ENCODE measurements at places on chromosomes 12 and 14.

DNA sequence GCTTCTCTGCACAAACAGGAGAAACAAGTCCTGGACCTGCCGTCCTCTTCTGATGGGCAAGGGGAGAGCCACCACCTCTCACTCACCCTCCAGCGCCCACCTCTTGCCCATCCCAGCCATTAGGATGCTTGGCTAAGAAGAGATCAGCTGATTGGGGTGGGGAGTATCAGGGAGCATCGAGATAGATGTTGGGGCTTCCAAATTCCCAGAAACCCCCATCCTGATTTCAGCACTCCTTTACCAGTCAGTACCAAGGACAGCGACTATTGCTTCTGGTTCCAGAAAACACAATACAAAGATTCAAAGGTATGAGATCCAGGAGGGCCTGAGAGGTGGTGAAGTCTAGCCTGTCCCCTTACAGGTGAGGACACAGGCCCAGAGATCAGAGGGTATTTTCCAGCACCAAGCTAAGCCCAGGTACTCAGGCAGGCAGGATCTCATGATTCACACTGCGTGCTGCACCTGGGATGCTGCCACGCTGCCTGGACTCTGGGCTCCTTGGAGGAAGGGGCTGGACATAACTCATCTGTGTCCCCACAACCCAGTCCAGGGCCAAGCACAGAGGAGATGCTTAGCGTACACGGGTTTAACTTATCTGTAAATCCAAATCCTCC, 76.6 kb downstream of the TUNAR start:
- no peak for DNase-seq

- DNase-seq = no peak
Observed at GRCh38 chr14:54364555-54365415, 32.0 kb upstream of the CDKN3 start.

- peak; percentile 73 for DNase-seq
Observed at GRCh38 chr12:91171476-91171875, 11.1 kb downstream of the DCN start.

- DNase-seq = peak; percentile 40
Observed at GRCh38 chr14:30559638-30560091, 707 bp downstream of the G2E3 start.

DNA sequence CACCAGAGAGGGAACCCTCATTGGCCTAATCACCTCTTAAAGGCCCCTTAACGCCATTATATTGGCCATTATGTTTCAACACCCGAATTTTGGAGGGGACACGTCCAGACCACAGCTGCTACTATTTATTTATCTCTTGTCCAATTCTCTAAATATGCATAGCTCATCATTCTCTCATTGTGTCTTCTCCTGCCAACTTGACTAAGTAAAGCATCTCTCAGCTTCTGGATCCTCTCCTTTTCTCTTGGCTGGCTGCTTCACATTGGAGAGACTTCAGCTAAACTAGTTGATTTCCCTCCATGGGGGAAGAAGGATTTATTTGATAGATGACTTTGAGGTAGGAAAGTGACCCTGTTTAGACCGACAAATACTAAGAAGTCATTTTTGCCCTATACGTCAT, 120.4 kb upstream of the KRR1 start:
- no peak for DNase-seq

DNA sequence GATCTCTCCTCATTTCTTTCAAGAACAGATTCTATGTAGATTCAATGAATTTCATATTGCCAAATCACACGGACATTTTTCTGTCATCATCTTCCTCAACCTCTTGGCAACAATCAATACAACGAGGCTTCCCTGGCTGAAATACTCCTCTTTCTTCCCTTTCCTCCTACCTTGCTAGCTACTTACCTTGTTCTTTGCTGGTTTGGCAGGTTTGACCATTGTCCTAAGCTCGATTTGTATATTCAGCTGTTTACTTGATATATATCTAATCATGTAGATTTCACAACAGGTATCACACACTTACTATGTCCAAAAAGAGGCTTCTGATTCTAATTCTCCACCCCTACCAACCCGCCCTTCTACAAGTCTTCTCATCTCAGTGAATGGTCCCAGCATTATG, 23.6 kb downstream of the NDUFA12 start:
- DNase-seq = no peak

DNA sequence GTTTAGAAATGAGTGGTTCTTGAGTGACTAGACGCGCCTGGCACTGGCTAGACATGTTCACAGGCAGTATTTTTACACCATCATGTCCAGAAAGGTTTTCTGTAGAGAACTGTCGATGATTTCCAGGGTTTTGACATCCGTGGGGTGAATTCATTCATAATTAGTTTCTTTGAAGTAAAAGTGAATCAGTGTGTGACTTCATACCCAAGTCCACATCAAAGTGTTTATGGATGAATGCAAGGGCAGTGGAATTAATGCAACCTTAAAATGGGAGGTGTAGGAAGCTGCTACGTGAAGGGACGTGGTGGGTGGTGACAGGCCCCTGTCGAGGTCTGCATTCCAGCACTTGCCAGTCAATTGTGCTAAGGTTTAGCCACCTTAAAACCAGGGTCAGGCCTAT, 38.4 kb upstream of the ELK3 start:
- no peak for DNase-seq

GRCh38 chr12:125202421-125202820, 137.2 kb downstream of the AACS start:
- DNase-seq = no peak

- DNase-seq = no peak
Observed at GRCh38 chr14:34052658-34053014, 101.8 kb upstream of the EGLN3 start.

GRCh38 chr12:71954083-71954778, 15.6 kb downstream of the TPH2 start:
- DNase-seq = no peak

DNA sequence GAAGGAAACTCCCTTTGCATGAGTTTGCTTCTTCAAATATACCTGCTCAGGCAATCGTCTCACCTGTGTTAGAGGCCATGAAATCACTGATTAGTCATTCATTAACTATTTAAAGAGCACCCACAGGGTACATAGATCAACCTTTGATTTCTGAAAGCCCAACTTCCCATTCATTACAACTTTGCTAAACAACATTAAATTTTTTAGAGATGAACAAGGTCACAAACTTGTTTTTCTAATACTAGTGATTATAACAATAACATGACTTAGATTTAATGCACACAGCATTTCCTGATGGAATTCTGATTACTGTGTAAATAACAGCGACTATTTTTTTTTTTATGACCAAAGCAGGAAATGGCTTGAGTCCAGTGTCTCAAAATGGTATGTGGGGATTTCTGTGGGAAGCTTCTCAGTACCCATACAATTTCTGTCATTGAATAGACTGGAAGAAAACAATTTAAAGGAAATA, 5.4 kb upstream of the ERO1A start:
- DNase-seq = no peak

DNA sequence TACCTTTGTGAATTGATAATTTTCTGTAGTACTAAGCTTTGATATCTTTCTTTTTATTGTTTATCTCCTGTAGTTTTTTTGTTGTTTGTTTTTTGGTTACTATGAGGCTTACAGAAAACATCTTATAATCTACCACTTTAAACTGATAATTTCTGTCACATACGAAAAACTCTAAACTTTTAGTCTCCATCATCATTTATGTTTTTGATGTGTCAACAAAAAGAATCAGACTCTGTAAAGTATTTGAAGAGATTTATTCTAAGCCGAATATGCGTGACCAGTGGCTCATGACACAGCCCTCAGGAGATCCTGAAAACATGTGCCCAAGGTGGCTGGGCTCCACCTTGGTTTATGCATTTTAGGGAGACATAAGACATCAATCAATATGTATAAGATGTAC, 167.1 kb upstream of the ARHGAP5 start:
- no peak for DNase-seq

DNA sequence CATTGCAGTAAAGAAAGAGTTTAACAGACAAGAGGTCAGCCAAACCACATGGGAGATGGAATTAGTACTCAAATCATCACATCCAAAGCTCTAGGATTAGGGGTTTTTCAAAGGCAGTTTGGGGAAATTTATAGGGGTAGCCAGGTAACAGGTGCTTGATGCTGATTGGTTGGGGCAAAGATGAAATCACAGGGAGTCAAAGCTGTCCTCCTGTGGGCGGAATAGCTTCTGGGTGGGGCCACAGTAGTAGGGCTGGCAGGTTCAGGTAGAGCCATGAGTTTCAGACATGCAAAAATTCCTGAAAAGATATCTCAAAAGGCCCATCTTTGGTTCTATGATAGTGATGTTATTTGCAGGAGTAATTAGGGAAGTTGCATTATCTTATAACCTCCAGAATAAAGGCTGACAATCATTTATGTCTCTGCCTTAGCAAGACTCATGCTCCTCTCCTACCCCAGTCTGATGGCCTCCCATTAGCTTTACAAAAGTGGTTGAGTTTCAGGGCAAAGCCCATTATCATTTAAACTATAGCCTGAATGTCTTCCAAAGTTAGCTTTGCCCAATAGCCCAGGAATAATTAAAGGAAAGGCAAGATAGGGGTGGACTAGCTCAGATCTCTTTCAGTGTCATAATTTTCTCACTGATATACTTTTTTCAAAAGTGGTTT, 42.1 kb upstream of the CNTN1 start:
- no peak for DNase-seq

- no peak for DNase-seq
Observed at GRCh38 chr14:104361921-104362681, 217.5 kb upstream of the C14orf180 start.

DNA sequence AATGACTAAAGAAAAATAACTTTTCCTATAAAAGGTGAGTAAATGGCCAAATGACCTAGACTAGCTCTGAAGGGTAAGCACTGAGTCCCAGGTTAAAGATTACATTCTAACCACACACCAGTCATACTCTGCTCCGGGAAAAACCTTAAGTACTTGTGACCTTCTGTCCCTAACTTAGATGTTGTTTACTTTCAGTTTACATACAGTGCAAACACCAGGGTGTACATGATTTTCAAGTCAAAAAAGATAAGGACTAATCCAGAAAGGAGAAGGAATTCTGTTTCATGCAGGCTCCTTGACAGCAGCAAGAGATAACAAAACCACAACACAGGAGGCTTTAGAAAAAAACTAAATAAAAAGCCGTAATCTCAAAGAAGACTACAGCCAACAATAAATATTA, 174.2 kb downstream of the PPM1H start:
- no peak for DNase-seq

GRCh38 chr12:77433799-77434198, 368.4 kb upstream of the E2F7 start:
- no peak for DNase-seq

DNA sequence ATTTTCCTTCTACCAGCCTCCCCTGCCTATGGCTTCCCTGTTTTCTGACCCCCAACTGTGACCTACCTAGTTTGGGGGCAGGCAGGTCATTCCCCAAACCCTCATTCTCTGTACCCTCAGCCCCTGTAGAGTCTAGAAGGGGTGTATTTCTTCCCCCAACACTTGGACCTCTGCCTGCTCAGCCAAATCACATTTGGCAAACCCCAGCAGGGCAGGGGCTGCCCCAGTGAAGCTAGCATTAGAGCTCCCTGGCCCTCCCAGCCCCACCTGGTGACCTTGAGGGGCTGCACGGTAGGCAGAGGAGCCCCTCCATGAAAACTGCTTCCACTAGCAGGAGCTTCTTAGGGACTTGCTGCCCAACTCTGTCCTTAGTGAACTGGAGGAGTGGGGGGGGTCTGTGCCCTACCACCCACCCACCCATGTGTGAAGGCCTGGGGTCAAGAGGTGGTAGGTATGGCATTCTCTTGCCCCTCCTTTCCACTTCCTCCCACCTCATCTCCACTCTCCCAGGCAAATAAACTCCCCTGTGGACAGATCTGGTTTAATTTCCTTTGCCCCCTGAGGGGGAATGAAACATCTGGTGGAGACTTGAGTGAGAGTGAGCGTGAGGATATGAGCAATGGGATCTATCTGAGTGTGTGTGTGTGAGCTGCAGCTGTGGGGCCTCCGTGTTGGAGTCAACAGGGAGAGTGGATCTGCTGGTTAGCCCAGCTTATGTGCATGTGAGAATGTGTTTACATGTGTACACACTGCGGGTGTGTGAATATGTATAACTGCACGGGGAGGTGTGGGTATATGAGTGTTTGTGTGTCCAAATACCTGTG, 1.6 kb downstream of the NXPH4 start:
- no peak for DNase-seq

- DNase-seq = peak; percentile 11
Observed at GRCh38 chr12:50016501-50017475, 8.5 kb downstream of the RACGAP1 start.

Data from NCI-H524 treated with DMSO at 0.1 percent for 48 hours (cell line).